ENCODE measurements at places on chromosomes 4 and X. TPM values are rescaled to one million over a fixed set of nuclear protein-coding genes. Genes with fewer than 3 reads are reported as not detected.

The TMPRSS11A gene
- not detected for total RNA-seq

The KLB gene
- not detected for total RNA-seq

The TCEAL7 gene
- total RNA-seq = 22.1 TPM

The RWDD4 gene
- 33.3 TPM for total RNA-seq

The RTL3 gene
- total RNA-seq = 0.23 TPM

- DNase-seq = no peak
Observed at GRCh38 chr4:68570122-68570507, 6.0 kb downstream of the UGT2B17 start.

- no peak for DNase-seq
Observed at GRCh38 chr4:112422644-112423043, 93.3 kb downstream of the NEUROG2 start.

DNA sequence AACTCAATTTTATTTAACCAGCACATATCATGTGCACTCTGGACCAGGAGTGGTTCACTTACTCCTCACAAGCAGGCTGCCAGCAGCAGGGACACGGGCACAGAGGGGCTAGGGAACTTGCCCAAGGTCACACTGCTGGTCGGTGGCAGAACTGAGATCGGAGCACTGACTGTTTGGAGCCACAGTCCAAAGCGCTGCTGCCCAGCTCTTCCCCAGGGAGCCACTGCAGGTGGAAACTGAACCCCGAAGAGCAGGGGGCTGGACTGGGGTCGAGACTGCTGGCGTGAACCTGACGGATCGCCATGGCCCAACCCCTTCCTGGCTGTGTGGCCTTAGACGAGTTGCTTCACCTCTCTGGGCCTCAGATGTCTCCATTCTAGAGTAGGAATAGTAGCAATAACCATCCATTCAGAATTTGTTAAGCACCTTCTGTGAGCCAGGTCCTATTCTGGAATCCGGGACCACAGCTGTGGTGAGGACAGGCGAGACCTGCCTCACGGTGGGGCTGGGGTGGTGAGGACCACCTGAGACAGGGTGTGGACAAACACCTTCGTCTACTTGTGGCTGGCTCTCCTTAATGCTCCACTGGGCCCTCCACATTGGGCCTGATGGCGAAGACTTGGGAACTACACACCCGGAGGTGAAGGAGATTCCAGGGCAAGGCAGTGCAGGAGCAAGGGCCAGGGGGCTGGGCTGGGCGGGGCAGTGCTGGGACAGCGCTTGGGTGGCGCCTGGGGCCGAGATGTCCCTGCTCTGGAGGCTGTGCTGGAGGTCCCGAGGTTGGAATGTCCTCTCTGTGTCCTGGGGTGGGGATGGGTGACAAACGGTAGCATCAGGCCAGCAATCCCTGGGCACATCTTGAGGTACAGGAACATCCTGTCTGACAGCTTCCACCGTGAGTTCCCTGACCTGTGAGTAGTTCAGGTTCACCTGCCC, 32.0 kb upstream of the KIAA0232 start:
- no peak for DNase-seq

GRCh38 chrX:71489540-71489939, 43.4 kb upstream of the OGT start:
- no peak for DNase-seq

- DNase-seq = no peak
Observed at GRCh38 chrX:45722471-45722870, 521.8 kb upstream of the DIPK2B start.

- no peak for DNase-seq
Observed at GRCh38 chr4:177562859-177563258, 120.6 kb upstream of the AGA start.

All from ovary (tissue), 10 donors.